ENCODE measurements at places on chromosomes 3 and 15.

GRCh38 chr3:151347432-151347831 lies 18.1 kb upstream of the P2RY13 start:
- no peak for DNase-seq

DNA sequence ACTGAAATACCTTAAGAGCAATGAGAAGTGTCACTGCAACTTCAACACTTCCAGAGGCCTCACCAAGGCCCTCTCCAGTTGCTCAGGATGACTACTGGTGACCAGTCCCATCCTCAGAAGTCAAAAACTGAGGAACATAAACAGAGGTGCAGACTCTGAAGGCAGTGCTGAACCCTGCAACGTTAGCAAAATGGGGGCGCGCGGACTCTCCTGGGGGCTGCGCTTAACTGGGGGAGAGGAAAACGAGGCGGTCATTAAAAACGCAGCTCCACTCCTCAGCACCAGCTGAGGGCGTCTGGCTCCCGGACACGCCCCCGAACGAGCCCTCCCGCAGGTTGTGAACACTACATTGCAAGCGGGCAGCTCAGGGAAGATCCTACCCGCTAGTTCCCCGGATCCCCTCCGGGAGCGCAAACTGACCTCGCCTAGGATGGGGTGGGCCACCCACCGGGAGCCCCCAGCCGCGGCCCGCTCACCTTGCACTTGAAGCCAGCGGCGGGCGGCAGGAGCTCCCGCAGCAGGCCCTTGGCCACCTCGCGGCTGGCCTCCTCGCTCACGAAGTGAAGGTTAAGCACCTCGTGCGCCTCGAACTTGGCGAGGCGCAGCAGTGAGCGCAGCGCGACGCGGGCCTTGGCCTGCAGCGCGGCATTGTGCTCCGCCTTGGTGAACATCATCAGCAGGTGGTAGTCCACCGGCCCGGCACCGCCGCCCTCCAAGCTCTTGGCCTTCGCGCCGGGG lies 711 bp downstream of the XXYLT1 start:
- no peak for DNase-seq

DNA sequence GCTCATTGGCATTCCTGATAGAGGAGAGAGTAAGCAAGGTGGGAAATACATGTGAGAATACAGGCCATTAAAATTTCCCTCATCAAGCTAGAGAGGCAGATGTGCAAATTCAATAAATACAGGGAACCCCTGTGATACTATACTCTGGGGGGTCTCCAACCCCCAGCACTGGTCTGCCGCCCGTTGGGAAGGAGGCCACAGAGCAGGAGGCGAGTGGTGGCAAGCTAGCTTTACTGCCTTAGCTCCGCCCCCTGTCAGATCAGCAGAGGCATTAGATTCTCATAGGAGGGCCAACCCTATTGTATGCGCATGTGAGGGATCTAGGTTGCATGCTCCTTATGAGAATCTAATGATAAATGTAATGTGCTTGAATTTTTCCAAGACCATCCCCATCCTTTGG lies 97.1 kb upstream of the PLSCR5 start:
- DNase-seq = no peak

DNA sequence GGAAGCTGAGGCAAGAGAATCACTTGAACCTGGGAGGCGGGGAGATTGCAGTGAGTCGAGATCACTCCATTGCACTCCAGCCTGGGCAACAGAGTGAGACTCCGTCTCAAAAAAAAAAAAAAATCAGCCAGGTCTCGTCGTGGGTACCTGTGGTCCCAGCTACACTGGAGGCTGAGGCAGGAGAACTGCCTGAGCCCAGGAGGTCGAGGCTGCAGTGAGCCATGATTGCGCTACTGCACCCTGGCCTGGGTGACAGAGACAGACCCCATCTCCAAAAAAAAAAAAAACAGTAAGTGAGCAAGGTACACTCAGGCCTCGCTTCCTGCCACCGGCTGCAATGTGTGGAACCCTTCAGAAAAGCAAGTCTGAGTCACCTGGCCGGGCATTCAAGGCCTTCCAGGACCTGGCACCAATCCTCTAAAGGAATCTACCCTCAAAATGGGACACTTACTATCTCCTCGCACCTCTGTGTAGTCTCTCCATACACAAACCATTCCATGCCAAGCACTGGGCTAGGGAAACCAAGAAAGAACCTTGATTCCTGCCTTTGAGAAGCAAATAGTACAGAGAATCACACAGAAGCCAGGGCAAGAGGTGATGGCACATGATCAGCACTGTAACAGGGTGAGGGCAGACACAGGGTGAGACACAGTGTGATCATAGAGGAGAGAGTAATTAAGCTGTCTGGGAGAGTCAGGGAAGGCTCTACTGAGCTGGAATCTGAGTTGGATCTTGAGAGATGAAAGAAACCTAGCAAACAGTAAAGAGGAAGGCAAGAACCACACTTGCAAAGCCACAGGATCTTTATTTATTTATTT lies 9.7 kb downstream of the SCAMP2 start:
- no peak for DNase-seq

- DNase-seq = no peak
Observed at GRCh38 chr3:98029083-98029482, 6.0 kb downstream of the GABRR3 start.

- DNase-seq = no peak
Observed at GRCh38 chr3:150315721-150316120, 92.4 kb upstream of the TSC22D2 start.

DNA sequence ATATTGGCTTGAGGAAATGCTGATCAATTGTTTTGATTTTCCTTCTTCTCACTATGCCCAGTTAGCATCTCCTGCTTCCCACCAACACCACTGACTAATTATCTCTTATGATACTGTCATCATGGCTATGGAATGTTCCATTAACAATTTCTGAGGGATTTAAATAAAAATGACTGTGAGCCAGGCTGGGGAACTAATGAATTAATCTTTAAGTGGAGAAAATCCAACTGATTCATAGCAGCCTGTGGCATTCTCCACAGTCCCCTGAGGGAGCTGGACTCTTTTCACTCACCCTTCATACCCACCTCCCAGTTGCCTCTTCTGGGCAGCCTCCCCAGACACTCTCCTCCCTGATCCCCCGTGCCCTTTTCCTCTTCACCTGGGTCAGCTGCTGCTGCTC lies 353.6 kb downstream of the CLSTN2 start:
- DNase-seq = no peak

GRCh38 chr15:33211176-33211808 lies 16.8 kb upstream of the FMN1 start:
- no peak for DNase-seq

DNA sequence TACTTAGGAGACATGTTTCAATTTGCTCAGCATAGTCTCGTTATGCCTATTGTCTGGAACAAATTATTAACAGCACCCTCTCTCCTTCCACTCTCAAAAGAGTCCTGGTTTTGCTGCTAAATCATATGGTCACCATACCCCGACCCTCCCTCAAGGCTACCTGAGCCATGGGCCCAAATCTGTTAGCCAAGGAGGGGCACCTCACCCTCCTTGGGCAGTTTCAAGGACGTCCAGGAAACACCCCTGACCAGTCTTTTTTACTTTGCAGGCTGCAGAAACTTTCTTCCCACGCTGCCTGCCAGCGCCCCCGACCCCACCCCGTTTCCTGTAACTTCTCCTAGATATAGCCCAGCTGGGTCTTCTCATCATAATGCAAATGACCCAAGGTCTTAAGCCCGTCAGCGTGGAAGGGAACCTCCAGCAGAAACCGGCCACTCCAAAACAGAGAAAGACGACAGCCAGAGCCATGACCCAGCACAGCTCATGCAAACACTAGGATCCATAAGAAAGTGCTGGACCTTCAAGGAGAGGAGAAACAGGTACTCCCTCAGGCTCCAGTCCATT lies 62.3 kb downstream of the ADCY5 start:
- no peak for DNase-seq

DNA sequence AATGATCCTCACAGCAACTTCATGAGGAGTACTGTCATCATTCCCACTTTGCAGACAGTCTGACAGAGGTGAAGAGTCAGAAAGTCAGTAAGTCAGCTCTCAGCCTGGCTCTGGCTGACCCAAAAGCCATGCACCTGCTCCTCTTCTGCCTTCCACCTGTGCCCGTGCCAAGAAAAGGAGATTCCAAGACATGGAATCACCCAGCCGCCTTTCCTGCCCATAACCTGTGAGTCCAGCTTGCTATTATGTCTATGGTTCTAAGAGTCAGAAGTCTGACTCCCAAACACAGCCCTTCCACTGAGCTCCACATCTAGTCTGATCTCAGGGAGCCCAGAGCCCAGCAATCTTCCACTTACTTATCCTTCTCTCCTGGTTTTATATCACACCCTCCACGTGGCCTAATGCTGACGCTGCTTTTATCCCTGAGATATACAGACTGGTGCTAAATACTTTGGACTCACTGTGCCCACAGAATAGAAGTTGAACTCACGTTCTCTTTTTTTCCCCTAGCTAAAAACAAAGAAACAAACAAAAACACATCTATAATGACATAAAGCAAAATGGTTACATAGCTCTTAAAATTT lies 66.0 kb downstream of the PLD1 start:
- no peak for DNase-seq

GRCh38 chr3:10421996-10422395 lies 83.4 kb downstream of the ATP2B2 start:
- DNase-seq = no peak

- DNase-seq = no peak
Observed at GRCh38 chr3:87333393-87333892, 57.1 kb upstream of the POU1F1 start.

GRCh38 chr3:170721563-170721962 lies 135.7 kb upstream of the SLC7A14 start:
- no peak for DNase-seq

Measured in NCI-H2081 treated with DMSO at 0.1 percent for 48 hours (cell line).